ENCODE measurements at places on chromosomes 1 and 21. TPM values are rescaled to one million over a fixed set of nuclear protein-coding genes. Genes with fewer than 3 reads are reported as not detected.

OR6K3 gene
- total RNA-seq: not detected

LAMTOR5 gene
- total RNA-seq: 54.8 TPM

PLA2G2C gene
- total RNA-seq: 0.14 TPM

- DNase-seq: peak; percentile 12
Measured at GRCh38 chr1:216310776-216311175, 112.5 kb downstream of the USH2A start.

- no peak for DNase-seq
Measured at GRCh38 chr1:229885568-229886495, 181.2 kb upstream of the GALNT2 start.

- peak; percentile 52 for DNase-seq
Measured at GRCh38 chr1:26696654-26697430, 1.0 kb downstream of the ARID1A start.

DNA sequence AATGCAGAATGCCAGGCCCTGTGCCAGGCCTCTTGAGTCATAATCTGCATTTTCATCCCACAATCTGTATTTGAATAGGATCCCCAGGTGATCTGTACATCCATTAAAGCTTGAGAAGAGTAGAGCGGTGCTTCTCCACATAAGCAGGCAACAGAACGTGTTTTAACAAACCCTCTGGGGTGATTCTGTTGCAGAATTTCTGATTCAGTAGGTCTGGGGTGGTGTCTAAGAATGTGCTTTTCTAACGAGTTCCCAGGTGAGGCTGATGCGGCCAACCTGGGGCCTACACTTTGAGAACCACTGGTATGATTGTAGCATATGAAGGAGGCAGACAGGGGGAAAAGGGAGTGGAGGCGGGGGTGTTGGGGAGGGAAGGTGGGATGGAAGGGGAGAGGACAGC lies 78.4 kb upstream of the POU3F1 start:
- DNase-seq: no peak

DNA sequence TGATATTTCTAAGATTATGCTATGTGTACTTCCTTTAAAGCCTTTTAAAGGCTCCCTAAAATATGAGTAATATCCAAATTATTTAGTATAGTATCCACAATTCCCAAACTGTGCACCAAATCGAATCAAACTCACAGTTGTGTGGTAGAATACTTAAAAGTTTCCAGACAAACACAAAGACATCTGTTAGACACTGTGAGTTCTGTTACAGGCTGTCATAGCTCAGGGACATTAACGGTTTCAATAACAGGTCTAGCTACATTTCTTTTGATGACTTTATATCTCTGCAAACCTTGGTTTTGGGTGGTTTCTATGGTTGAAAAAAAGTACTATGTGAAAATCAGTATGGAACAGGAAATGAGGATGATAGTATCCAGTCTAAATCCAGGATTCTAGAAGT lies 36.9 kb upstream of the NEK7 start:
- no peak for DNase-seq

GRCh38 chr1:102897557-102897956 lies 210.8 kb downstream of the COL11A1 start:
- DNase-seq: no peak

- DNase-seq: peak; percentile 0
Measured at GRCh38 chr1:53074313-53075154, 12.5 kb downstream of the PODN start.

GRCh38 chr1:30887485-30888315 lies 20.9 kb downstream of the SDC3 start:
- no peak for DNase-seq

DNA sequence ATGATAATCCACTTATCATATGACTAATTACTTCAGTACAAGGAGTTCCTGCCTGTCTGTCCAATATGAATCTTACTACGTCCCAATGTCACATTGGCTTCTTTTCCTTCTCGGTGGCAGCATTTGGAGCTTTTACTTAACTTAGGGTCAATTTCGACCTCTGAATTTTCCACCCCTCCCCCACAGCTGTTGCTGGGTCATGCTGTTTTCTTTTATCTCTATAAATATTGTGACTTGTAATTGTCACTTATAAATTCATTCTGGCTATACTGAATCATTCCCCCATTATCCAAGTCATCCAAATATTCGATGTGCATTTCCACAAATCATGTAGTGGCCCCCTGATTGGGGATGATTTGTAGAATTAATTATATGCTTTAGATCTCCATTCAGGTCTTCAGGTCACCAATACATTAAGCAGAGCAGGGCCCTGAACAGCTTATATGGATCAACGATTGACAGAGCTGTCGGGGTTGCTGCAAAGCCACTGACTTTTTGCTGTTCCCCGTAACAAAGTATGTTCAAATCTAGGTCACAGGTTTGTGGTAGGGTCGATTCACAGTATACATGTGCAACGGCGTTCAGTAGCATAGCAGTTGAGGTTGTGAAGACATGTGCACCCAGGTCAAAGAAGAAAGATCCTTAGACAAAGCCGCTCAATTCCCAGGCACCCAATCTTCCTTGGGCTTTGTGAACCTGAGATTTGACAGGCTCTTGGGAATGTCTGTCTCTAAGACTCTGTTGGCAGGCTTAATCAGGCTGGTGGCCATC lies 18.3 kb upstream of the RNU1-4 start:
- peak; percentile 4 for DNase-seq

DNA sequence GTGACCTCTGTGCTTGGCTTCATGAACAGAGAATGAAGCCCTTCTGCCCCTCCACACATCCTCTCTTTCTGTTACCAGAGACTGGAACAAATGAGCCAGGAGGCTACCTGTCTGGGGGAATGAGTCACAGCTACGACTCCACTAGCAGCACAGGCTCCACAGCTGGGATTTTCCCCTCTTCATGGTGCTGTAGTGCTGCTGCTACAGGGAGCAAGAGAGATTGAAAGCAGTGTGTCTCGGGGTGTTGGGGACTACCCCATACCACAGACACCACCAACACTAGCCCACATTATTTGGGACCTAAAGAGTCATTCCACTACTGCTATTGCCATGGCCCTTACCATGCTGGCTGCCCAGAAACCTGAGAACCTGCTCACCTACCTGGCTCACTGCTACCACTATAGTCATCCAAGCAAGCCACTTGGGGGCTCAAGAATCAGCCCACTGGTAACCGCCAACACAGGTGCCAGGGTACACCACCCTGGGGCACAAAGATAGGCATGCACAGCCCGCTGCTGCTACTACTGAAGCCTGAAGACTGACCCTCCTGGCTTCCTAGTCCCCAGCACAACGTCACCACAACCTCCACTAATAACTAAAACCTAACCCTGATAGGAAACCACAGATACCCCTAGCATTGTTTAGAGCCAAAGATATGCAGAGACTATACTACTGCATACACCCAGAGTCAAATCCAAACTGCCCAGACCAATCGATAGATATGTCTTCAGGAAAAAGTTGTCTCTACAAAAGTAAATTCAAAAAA lies 17.7 kb downstream of the CD1E start:
- DNase-seq: no peak

DNA sequence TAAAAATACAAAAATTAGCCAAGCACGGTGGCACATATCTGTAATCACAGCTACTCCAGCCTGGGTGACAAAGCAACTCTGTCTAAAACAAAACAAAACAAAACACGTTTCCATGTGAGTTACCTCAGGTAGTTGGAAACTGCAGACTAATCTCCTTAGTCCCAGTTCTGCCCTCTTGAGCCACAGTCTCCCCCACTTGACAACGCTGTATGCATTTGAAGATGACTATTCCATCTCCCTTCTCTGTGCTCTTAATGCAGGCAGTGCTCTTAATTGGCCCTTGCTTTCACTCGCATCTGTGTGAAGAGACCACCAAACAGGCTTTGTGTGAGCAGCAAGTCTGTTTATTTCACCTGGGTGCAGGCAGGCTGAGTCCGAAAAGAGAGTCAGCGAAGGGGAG lies 19.6 kb upstream of the DHCR24 start:
- no peak for DNase-seq

DNA sequence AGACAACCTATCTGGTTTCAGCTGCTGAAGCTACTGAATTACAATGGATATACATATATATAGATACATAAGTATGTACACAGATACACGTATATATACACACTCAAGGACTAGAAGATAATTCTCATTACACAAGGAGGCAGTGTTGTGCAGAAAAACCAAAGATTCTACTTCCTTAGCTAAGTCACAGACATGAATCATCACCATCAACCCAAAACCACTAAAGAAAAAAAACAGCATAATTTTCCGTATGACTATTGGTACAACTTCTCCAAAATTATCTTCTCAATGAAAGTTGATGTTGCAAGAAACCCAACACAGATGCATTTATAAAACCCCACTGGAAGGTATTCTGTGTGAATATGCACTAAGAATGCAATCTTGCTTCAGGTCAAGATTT lies 36.8 kb upstream of the RPF1 start:
- DNase-seq: no peak
